ENCODE measurements at places on chromosomes 13 and 19.

DNA sequence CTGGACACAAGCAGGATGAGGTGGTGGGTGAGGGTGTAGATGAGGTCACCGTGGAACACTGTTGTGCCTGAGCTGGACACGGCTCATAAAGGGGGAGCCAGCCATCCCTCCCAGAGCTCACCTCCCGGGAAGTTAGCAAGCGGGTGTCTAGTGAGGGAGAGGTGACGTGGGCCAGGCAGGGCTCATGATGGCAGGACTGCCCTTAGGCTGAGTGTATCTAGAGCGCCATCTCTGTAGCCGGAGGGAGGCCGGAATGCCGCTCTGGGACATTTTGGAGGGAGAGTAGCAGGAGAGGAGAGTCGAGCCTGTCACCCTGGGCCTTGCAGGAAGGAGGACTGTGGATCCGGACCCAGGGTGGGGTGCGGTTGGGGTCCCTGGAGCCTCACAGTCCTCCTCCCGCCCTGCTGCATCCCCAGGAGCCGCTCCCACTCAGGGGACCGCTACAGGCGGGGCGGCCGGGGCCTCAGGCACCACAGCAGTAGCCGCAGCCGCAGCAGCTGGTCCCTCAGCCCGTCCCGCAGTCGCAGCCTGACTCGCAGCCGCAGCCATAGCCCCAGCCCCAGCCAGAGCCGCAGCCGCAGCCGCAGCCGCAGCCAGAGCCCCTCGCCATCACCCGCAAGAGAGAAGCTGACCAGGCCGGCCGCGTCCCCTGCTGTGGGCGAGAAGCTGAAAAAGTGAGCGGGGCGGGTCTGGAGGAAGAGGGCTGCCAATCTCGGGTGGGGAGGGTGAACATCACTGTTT, 9.2 kb downstream of the ZNF296 start:
- no peak for DNase-seq

DNA sequence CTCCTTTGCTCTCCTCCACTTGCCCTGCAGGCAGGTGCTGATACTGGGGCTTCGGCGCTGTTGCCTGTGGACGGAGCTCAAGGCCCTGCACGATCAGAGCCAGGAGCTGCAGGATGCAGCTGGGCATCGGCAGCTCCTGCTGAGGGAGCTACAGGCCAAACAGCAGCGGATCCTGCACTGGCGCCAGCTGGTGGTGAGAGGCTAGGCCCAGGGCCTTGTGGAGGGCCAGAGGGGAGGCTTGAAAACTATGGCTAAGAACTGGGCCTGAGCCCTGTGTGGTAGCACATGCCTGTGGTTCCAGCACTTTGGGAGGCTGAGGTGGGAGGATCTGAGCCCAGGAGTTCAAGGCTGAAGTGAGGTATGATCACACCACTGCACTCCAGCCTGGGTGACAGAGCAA, 6.3 kb downstream of the HAUS5 start:
- no peak for DNase-seq

DNA sequence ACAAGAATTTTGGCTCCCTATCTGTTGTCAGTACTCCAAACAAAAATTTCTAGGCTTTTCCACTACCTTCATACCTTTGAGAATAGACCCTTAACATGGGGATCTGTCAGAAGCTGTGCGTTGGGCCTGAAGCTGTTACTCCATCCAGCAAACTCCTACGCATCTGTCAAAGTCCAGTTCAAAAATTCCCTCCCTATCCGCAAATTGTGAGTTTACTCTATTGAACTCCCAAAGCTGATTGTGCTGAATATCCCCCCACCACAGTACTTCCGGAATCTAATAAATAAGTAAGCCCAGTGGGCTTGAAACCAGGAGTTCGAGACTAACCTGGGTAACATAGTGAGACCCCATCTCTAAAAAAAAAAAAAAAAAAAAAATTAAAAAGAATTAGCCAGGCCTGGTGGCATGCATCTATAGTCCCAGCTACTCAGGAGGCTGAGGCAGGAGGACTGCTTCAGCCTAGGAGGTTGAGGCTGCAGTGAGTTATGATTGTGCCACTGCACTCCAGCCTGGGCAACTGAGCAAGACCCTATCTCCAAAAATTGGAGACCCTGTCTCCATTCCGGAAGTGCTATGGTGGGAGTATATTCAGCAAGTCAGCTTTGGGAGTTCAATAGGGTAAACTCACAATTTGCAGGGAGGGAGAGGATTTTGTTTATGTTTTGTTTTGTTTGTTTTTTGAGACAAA, 930 bp upstream of the FBN3 start:
- no peak for DNase-seq

GRCh38 chr19:4557971-4558941, 1.2 kb downstream of the SEMA6B start:
- no peak for DNase-seq

DNA sequence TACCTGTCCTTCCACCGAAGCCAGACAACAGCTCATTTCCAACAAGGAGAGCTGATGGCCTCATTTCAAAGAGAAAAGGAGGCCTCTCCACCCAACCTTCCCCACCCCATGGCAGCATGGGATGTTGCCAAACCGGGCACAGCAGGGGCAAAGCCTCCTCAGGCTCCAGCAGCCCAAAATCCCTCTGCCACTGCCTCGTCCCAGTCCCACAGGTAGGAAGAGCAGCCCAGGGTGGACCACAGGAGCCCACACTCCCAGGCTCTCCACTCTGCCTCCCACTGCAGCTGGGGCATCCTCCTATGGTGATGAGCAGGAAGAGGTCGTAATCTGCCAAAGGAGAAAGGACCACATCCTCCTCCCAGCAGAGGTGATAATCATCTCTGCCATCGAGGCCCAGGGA, 50.9 kb downstream of the PEPD start:
- DNase-seq = no peak

- no peak for DNase-seq
These were observed 54.1 kb upstream of the MLNR start for GRCh38 chr13:49165798-49166752.

DNA sequence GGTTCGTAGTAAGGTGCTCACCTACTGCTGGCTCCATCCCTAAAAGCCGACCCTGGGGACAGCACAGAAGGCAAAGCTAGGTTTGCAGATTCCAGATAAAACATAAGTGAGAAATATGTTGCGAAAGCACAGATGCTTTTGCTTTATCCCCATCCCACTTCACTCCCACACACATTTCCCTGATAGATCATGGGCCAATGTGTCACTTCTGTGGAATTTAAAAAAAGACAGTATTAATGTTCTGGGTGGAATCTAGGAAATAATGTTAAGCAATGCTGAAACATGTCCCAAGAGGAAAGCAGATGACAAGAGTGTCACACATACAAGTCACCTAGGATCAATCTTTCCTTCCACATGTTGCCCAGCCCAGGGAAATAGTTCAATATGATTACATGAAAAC, 661.0 kb upstream of the MIR17HG start:
- DNase-seq = no peak
